Activated CD4-positive, alpha-beta memory T cell treated with anti-CD3 and anti-CD28 coated beads, Interleukin-2, amount 10 ng/mL, durations not matched to agents 7 days and 5 days (primary cell): ENCODE measurements at places on chromosomes 1 and 21. TPM values are rescaled to one million over a fixed set of nuclear protein-coding genes. Genes with fewer than 3 reads are reported as not detected.

GJB5 gene
- not detected for total RNA-seq

KIF26B gene
- not detected for total RNA-seq

COQ8A gene
- 18.1 TPM for total RNA-seq

FTCD gene
- total RNA-seq: not detected

KCNN3 gene
- total RNA-seq: 0.10 TPM

FCRL1 gene
- not detected for total RNA-seq

NSL1 gene
- total RNA-seq: 36.4 TPM

ANKRD34A gene
- total RNA-seq: 3.7 TPM

FCRL2 gene
- not detected for total RNA-seq

TMEM125 gene
- total RNA-seq: not detected

RGS13 gene
- total RNA-seq: not detected

PLD5 gene
- total RNA-seq: not detected

GJA5 gene
- not detected for total RNA-seq

KLHDC7A gene
- total RNA-seq: not detected

DNAI4 gene
- total RNA-seq: 2.7 TPM

PGBD5 gene
- total RNA-seq: not detected

CFAP141 gene
- total RNA-seq: not detected

SLC44A5 gene
- 0.98 TPM for total RNA-seq

CLDN19 gene
- total RNA-seq: not detected

NEGR1 gene
- not detected for total RNA-seq

SLAMF9 gene
- total RNA-seq: not detected

LGR6 gene
- total RNA-seq: not detected

SPRR2F gene
- not detected for total RNA-seq

DNA sequence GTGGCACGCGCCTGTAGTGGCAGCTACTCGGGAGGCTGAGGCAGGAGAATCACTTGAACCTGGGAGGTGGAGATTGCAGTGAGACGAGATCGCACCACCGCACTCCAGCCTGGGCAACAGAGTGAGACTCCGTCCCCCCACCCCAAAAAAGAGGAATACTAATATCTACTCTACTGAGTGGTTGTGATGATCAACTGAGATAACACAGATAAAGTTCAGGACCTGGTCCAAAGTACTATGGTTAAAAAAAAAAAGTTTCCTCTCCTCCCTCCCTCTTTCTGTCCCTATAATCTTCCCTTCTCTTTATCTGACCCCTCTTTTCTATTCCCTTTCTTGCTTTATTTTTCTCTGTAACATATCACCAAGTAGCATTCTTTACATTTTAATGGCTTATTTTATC lies 4.0 kb upstream of the RORC start:
- peaks cover 6% of the 10 kb centered on the region for H3K36me3 ChIP-seq
- H3K27me3 ChIP-seq: no peaks in the 10 kb centered on the region
- H3K4me1 ChIP-seq: peaks cover 88% of the 10 kb centered on the region
- H3K27ac ChIP-seq: peak overlapping the region; percentile 1
- DNase-seq: no peak

GRCh38 chr1:1022302-1023009 lies 2.5 kb downstream of the AGRN start:
- peaks cover 25% of the 10 kb centered on the region for H3K4me1 ChIP-seq
- H3K4me3 ChIP-seq: no peak overlapping the region
- no peak for DNase-seq
- no peak overlapping the region for H3K27ac ChIP-seq
- H3K36me3 ChIP-seq: peaks cover 4% of the 10 kb centered on the region

GRCh38 chr1:169517558-169518186 lies 31.9 kb upstream of the SLC19A2 start:
- no peaks in the 10 kb centered on the region for H3K27me3 ChIP-seq
- H3K36me3 ChIP-seq: peaks cover 46% of the 10 kb centered on the region
- no peaks in the 10 kb centered on the region for H3K4me1 ChIP-seq
- no peak for DNase-seq
- no peak overlapping the region for H3K27ac ChIP-seq
- no peak overlapping the region for H3K4me3 ChIP-seq

- peaks cover 61% of the 10 kb centered on the region for H3K4me1 ChIP-seq
- peak overlapping the region; percentile 85 for H3K27ac ChIP-seq
- no peak for DNase-seq
- no peaks in the 10 kb centered on the region for H3K27me3 ChIP-seq
- H3K36me3 ChIP-seq: peaks cover 62% of the 10 kb centered on the region
- no peak overlapping the region for H3K4me3 ChIP-seq
Measured at GRCh38 chr1:184865831-184866230, 108.5 kb downstream of the NIBAN1 start.

DNA sequence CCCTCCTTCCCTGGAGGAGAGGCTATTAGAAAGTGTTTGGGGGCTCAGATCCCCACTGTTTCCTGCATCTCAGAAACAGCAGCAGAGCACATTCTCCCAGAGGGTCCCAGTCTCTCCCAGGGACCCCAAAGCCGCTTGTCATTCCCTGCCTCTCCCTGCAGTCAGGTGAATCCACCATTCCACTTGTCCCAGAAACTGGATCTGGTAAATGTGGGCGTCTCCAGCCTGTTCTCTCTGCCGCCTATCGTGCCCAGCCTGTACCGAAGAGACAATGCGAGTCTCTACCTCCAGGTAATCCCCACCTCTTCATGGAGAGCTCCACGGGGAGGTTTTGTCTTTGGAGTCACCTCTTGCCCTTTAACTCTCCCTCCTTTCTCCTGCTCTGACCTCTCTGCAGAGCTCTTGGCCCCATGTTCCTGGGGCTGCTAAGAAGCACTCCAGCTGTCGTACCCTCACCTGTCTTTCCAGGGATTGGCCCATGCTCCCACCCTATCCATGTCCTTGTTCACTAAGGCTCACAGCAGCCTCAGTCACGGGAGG lies 26.9 kb downstream of the INAVA start:
- H3K27ac ChIP-seq: no peak overlapping the region
- no peak for DNase-seq
- H3K4me3 ChIP-seq: no peak overlapping the region
- H3K4me1 ChIP-seq: peaks cover 5% of the 10 kb centered on the region
- H3K36me3 ChIP-seq: no peaks in the 10 kb centered on the region

- no peak overlapping the region for H3K27ac ChIP-seq
- H3K36me3 ChIP-seq: peaks cover 15% of the 10 kb centered on the region
- peak; percentile 46 for DNase-seq
Measured at GRCh38 chr21:36422279-36423098, 37.3 kb downstream of the CHAF1B start.

DNA sequence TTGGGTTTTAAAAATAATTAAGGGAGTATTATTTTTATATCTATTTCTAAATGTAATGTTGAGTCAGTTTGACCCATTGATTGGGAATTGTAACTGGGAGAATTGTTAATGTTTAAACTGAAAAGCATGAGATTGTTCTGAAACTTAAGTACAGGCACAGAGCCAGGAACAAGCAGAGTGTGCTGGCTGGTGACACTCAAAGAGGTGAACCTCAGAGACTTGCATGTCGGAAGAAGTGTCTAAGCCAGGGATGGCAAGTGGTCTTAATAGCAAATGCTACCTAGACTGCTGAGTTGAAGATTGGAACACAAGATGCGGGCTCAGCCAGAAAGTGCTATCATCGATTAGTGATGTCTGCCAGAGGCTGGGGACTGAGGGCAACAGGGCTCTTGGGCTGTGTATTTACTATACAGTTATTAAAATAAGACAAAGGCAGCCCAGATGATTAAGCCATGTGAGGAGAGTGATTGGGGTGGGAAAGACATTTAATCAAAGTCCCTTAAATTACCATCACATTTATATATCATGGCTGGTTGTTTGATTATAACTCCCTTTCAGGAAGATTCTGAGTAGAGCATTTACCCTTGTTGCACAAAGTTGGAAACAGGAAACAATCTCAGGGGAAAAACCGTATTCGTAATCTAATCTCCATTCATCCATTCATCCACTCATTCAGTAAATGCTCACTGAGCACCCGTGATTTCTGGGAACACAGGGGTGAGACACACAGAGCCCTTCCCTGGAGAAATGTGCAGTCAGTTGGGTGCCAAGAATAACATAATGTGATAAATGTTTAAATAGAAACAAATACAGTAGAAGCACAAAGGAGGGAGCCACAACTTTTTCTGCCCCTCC lies 42.8 kb downstream of the C8A start:
- peaks cover 3% of the 10 kb centered on the region for H3K27me3 ChIP-seq
- no peaks in the 10 kb centered on the region for H3K4me1 ChIP-seq
- DNase-seq: no peak
- H3K27ac ChIP-seq: no peak overlapping the region
- no peaks in the 10 kb centered on the region for H3K36me3 ChIP-seq

- no peak for DNase-seq
- no peak overlapping the region for H3K4me3 ChIP-seq
- no peaks in the 10 kb centered on the region for H3K27me3 ChIP-seq
Measured at GRCh38 chr1:32234792-32235191, 12.2 kb upstream of the FAM167B start.

GRCh38 chr1:53381790-53382401 lies 54.0 kb upstream of the LRP8 start:
- H3K27ac ChIP-seq: no peak overlapping the region
- no peak for DNase-seq
- H3K27me3 ChIP-seq: peaks cover 33% of the 10 kb centered on the region
- H3K36me3 ChIP-seq: no peaks in the 10 kb centered on the region

DNA sequence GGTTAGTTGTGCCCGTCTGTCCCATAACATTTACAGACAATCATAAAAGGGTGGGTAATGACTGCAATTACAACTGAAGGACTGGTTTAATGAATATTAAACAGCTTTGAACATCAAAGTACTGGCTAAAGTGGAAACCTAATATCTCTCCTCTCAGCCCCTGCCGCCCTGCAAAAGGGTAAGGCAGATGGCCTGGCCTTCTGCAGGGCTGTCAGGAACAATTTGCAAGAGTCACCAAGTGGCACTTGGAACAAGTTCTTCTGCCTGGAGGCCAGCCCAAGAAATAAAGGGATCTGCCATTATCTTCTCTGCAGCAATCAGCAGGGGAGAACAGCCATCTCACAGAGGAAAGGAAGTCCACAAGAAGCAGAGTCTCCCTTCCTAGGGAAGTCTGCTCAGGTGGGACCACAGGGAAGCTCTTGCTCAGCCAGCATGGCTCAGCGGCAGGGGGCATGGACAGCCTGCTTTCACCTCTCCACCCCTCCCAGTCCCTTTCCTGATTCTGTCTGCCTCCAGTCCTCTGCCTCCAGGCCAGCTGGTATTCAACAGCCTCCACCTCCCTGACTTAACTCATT lies 96.1 kb downstream of the TRABD2B start:
- no peak overlapping the region for H3K27ac ChIP-seq
- no peak for DNase-seq
- H3K4me3 ChIP-seq: no peak overlapping the region

- H3K36me3 ChIP-seq: no peaks in the 10 kb centered on the region
- H3K27me3 ChIP-seq: no peaks in the 10 kb centered on the region
- no peaks in the 10 kb centered on the region for H3K4me1 ChIP-seq
Measured at GRCh38 chr1:5198328-5198727, 543.9 kb downstream of the AJAP1 start.

DNA sequence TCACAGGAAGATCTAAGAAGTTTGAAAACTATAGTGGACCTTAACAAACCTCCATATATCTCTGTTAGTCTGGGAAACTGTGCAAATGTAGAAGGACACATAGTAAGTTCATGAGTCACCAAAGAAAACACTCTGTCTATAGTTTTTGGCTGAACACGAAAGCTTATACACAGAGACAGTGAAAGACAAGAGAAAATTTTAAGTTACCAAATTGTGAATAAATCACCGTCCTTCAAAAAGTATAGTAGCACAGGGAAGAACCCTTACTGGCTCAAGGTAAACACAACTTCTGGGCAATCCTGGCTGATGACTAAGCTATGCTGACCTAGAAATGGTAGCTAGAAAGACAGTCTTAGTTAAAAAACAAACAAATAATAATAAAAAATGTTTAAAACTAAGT lies 1057.9 kb downstream of the AMY1C start:
- no peaks in the 10 kb centered on the region for H3K36me3 ChIP-seq
- H3K4me1 ChIP-seq: no peaks in the 10 kb centered on the region
- DNase-seq: no peak
- H3K4me3 ChIP-seq: no peak overlapping the region
- H3K27me3 ChIP-seq: no peaks in the 10 kb centered on the region

- no peaks in the 10 kb centered on the region for H3K27me3 ChIP-seq
- DNase-seq: no peak
- no peaks in the 10 kb centered on the region for H3K4me1 ChIP-seq
- H3K36me3 ChIP-seq: peaks cover 12% of the 10 kb centered on the region
- H3K27ac ChIP-seq: no peak overlapping the region
Measured at GRCh38 chr1:19725606-19726005, 60.9 kb downstream of the HTR6 start.

DNA sequence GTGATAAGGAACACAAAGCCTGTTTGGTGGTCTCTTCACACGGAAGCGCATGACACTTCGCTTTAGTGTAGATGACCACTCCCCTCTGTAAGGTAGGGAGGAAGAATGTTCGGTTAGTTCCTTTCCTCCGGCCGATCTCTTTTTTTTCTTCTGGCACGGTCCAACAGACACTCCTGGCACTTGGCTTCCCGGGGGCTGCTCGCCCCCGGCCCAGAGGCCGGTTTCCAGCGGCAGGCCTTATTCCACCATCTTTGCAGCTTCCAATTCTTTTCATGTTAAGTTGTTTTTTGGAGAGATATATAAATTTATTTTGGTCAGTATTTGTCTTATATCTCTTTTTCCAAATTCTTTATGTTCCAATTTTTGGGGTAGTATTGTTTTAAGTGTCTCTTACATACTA lies 151.8 kb upstream of the GREM2 start:
- H3K4me3 ChIP-seq: no peak overlapping the region
- H3K27ac ChIP-seq: no peak overlapping the region
- H3K4me1 ChIP-seq: no peaks in the 10 kb centered on the region
- no peaks in the 10 kb centered on the region for H3K36me3 ChIP-seq
- no peak for DNase-seq
- H3K27me3 ChIP-seq: no peaks in the 10 kb centered on the region

GRCh38 chr1:191163621-191164020 lies 686.0 kb upstream of the BRINP3 start:
- H3K4me3 ChIP-seq: no peak overlapping the region
- no peaks in the 10 kb centered on the region for H3K27me3 ChIP-seq
- no peaks in the 10 kb centered on the region for H3K4me1 ChIP-seq

DNA sequence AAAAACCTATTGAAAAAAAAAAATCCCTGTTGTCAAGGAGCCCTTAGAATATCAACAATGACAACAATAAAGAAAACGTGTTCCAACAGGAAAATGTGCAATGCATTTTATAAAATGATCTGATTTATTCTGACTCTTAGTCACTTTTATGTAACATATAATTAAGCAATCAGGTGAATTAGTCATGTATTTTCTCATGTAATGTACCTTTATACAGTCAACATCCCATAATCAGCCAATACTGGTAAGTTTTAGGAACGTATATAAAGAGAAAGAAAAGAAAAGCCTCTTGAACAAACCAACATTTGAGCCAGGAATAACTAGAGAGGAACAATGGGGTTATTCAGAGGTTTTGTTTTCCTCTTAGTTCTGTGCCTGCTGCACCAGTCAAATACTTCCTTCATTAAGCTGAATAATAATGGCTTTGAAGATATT lies at the start of gene CLCA4:
CLCA4 (plus strand) TSS at position 292 of the 435 bp plus-strand sequence; CDS start at position 334, 42 bp downstream.
- H3K36me3 ChIP-seq: no peaks in the 10 kb centered on the region
- no peak within 1 kb of the TSS for H3K27ac ChIP-seq
- no peaks in the 10 kb centered on the region for H3K27me3 ChIP-seq
- no peak within 1 kb of the TSS for H3K4me3 ChIP-seq
- H3K4me1 ChIP-seq: no peaks in the 10 kb centered on the region
- no peak for DNase-seq

- no peak for DNase-seq
- peaks cover 5% of the 10 kb centered on the region for H3K4me1 ChIP-seq
- peaks cover 4% of the 10 kb centered on the region for H3K36me3 ChIP-seq
- no peaks in the 10 kb centered on the region for H3K27me3 ChIP-seq
- no peak overlapping the region for H3K27ac ChIP-seq
Measured at GRCh38 chr1:5903680-5904079, 88.5 kb downstream of the NPHP4 start.
